GM23338 (cell line): ENCODE measurements at places on chromosomes 12 and 14. TPM values are rescaled to one million over a fixed set of nuclear protein-coding genes. Genes with fewer than 3 reads are reported as not detected.

GRCh38 chr12:58030566-58031279, 89.4 kb downstream of the ATP23 start:
- H3K4me3 ChIP-seq, result no peak overlapping the region
- no peaks in the 10 kb centered on the region for H3K27me3 ChIP-seq
- no peaks in the 10 kb centered on the region for H3K4me1 ChIP-seq
- H3K27ac ChIP-seq, result no peak overlapping the region
- no peak for DNase-seq
- H3K36me3 ChIP-seq, result no peaks in the 10 kb centered on the region; the same call in 1 of the 2 replicates

- H3K27me3 ChIP-seq, result no peaks in the 10 kb centered on the region
- no peaks in the 10 kb centered on the region for H3K4me1 ChIP-seq
- no peak overlapping the region for H3K4me3 ChIP-seq
- no peaks in the 10 kb centered on the region for H3K36me3 ChIP-seq
These were observed 75.6 kb upstream of the FLRT2 start for GRCh38 chr14:85454226-85454813.

DNA sequence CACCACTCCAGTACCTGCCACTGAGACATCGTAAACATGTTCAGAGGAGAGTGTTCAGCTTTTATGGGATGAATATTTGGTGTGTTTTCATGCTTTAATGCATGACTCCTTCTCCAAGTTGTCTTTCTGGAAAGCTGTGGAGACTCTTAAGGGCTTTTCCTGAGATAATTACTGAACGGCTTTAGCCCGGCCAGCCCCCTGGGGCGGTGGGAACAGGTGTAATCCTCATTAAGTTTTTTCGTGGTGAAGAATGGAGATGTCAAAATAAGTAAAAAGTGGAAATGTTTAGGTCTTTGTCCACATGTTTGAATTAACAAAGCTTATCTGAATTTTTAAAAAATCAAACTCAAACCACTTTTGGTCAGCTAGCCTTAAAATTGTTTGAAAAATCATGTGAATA, 1.5 kb downstream of the SYNE2 start:
- H3K36me3 ChIP-seq, result no peaks in the 10 kb centered on the region
- DNase-seq, result no peak
- H3K27me3 ChIP-seq, result peaks cover 24% of the 10 kb centered on the region
- H3K4me3 ChIP-seq, result peak overlapping the region; percentile 89

DNA sequence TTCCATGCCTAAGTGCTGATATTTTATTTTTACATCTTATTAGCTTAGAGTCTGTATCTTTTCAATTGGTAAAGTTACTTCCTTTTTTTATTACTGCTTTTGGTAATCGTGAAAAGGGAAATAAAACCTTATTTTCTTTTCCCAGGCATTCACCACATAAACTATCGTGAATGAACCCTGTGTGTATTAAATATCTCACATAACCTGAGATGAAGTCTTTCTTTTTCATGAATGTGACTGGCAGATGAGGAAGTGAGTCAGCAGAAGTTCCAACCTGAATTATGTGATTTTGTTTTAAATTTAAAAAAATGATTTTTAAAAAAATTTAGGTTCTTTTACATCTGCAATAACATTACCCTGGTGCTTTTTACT, 26.0 kb downstream of the MYBPC1 start:
- H3K27me3 ChIP-seq, result no peaks in the 10 kb centered on the region
- no peak overlapping the region for H3K4me3 ChIP-seq
- no peaks in the 10 kb centered on the region for H3K36me3 ChIP-seq
- H3K27ac ChIP-seq, result no peak overlapping the region

GRCh38 chr12:120956579-120957300, 21.6 kb upstream of the HNF1A start:
- DNase-seq, result no peak
- H3K4me1 ChIP-seq, result no peaks in the 10 kb centered on the region

DNA sequence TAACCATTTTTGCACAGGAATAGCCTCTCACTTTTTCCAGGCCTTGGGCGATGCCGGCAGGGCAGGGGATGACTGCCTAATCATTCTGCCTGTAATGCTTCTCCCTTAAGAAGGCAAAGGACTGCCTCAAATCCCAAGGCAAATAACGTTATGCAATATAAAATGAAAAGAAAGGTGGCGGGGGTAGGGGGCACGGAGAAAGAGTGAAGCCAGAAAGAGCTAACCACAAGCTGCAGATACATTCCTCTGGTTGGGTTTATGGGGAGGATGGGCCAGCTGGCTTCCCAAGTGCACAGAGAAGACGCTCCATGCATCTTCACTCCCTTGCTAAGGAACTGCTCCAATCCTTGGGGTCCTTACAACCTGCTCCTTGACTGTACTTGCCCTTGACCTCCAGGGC, 229.5 kb downstream of the FOXN3 start:
- H3K4me3 ChIP-seq, result no peak overlapping the region
- H3K4me1 ChIP-seq, result no peaks in the 10 kb centered on the region
- H3K27me3 ChIP-seq, result no peaks in the 10 kb centered on the region
- peaks cover 5% of the 10 kb centered on the region for H3K36me3 ChIP-seq

GRCh38 chr12:10048526-10048925, 18.0 kb downstream of the CLEC9A start:
- H3K27ac ChIP-seq, result no peak overlapping the region
- no peak for DNase-seq
- H3K36me3 ChIP-seq, result no peaks in the 10 kb centered on the region

DNA sequence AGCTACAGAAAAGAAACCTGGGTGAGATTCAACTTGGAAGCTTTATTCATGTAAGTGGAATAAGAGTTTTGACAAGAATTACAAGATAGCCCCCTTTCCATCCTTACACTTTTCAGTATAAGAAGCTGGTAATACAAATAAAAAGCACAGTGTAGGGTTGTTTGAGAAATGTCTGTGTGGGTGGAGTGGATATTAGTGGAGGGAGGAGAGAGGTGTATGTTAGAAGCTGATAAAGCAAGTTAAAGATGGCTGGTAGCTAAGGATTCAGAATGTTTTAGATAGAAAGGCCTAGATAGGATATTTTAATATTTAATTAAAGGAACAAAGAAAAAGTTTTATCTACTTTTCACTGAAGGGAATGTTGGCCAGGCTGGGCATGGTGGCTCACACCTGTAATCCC, 12.5 kb downstream of the CFAP54 start:
- no peak overlapping the region for H3K27ac ChIP-seq
- DNase-seq, result no peak
- no peaks in the 10 kb centered on the region for H3K27me3 ChIP-seq
- H3K4me1 ChIP-seq, result no peaks in the 10 kb centered on the region
- no peak overlapping the region for H3K4me3 ChIP-seq

GRCh38 chr12:33486058-33486457, 46.4 kb upstream of the SYT10 start:
- H3K27me3 ChIP-seq, result no peaks in the 10 kb centered on the region
- H3K4me3 ChIP-seq, result no peak overlapping the region
- H3K36me3 ChIP-seq, result no peaks in the 10 kb centered on the region
- peaks cover 6% of the 10 kb centered on the region; the same call in 1 of the 2 replicates for H3K4me1 ChIP-seq
- DNase-seq, result no peak

DNA sequence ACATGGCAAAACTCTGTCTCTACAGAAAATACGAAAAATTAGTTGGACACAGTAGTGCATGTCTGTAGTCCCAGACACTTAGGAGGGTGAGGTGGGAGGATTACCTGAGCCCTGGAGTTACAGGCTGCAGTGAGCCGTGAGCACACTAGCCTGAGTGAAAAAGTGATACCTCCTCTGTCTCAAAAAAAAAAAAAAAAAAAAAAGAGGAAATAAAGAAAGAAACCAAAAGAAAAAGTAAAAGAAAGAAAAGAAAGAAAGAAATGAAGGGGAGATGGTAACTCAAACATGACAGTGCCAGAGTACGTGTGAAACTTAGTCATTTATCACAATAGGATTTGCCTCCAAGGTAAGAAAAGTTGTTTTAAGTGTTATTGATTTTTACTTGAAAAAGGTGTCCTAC, 407.0 kb upstream of the MGAT4C start:
- no peak overlapping the region for H3K4me3 ChIP-seq
- DNase-seq, result no peak

GRCh38 chr12:70292017-70292776, 49.0 kb downstream of the CNOT2 start:
- no peak overlapping the region for H3K27ac ChIP-seq
- no peaks in the 10 kb centered on the region for H3K36me3 ChIP-seq
- no peak overlapping the region for H3K4me3 ChIP-seq

DNA sequence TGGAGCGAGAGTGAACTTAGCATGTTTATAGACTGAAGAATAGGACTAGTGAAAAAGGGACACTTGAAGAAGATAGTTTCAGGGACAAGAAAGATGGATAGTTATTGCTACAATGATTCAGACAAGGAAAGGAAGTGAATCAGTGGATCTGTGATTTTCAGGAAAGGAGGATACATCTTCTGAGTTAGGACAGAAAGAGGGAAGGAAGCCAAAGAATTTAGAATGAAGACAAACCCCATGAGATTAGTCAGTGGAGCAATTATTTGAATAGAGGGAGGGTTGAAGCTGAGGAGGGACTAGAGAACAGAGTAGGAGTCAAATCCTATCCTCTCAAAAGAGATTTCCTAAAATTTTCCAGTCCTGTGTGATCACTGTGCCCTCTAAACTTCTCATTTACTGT, 282.7 kb downstream of the AKAP6 start:
- H3K4me3 ChIP-seq, result no peak overlapping the region
- H3K4me1 ChIP-seq, result no peaks in the 10 kb centered on the region
- H3K27ac ChIP-seq, result no peak overlapping the region
- H3K36me3 ChIP-seq, result no peaks in the 10 kb centered on the region

- H3K4me3 ChIP-seq, result no peak overlapping the region
These were observed 345.1 kb downstream of the RAD51B start for GRCh38 chr14:68164711-68165113.

GRCh38 chr14:61122862-61123261, 141.8 kb downstream of the SLC38A6 start:
- no peak overlapping the region for H3K27ac ChIP-seq
- H3K27me3 ChIP-seq, result no peaks in the 10 kb centered on the region

GRCh38 chr12:31362759-31363415, 36.9 kb upstream of the SINHCAF start:
- H3K4me3 ChIP-seq, result peak overlapping the region; percentile 24; the same call in 1 of the 2 replicates
- H3K27me3 ChIP-seq, result no peaks in the 10 kb centered on the region
- peaks cover 21% of the 10 kb centered on the region for H3K4me1 ChIP-seq
- no peaks in the 10 kb centered on the region for H3K36me3 ChIP-seq

- no peak overlapping the region for H3K27ac ChIP-seq
- no peaks in the 10 kb centered on the region; the same call in 1 of the 2 replicates for H3K36me3 ChIP-seq
- no peak overlapping the region for H3K4me3 ChIP-seq
These were observed 2.9 kb downstream of the SLC15A4 start for GRCh38 chr12:128820723-128821432.

Gene GDF3
- 31.7 and 32.0 TPM in 2 replicates for polyA plus RNA-seq

Gene BHLHE41
- 2.9 and 3.3 TPM in 2 replicates for polyA plus RNA-seq

Gene PEX5
- 7.4 and 7.5 TPM in 2 replicates for polyA plus RNA-seq

Gene SMOC1
- 0.38 and 0.79 TPM in 2 replicates for polyA plus RNA-seq

Gene CABP1
- 4.7 and 5.1 TPM in 2 replicates for polyA plus RNA-seq

Gene ERP29
- 166 and 173 TPM in 2 replicates for polyA plus RNA-seq

Gene NACA
- 2,165 and 2,495 TPM in 2 replicates for polyA plus RNA-seq

Gene ATG101
- polyA plus RNA-seq, result 27.7 and 29.4 TPM in 2 replicates

Gene GPD1
- polyA plus RNA-seq, result 0.17 and 0.36 TPM in 2 replicates

Gene PAPLN
- 2.4 and 2.8 TPM in 2 replicates for polyA plus RNA-seq

Gene PDZRN4
- not detected in 2 replicates for polyA plus RNA-seq
